ENCODE measurements at places on chromosomes 3 and 15. TPM values are rescaled to one million over a fixed set of nuclear protein-coding genes. Genes with fewer than 3 reads are reported as not detected.

- DNase-seq: peak; percentile 32
Observed at GRCh38 chr3:56303487-56303886, 164.8 kb downstream of the ERC2 start.

- DNase-seq: peak; percentile 62
Observed at GRCh38 chr15:64163659-64164362, 989 bp upstream of the PPIB start.

The PDCD6IP gene
- 83.4 TPM for polyA plus RNA-seq

The GPR87 gene
- 0.05 TPM for polyA plus RNA-seq

GRCh38 chr3:12464181-12464580 is 20.1 kb upstream of the TSEN2 start:
- DNase-seq: no peak

DNA sequence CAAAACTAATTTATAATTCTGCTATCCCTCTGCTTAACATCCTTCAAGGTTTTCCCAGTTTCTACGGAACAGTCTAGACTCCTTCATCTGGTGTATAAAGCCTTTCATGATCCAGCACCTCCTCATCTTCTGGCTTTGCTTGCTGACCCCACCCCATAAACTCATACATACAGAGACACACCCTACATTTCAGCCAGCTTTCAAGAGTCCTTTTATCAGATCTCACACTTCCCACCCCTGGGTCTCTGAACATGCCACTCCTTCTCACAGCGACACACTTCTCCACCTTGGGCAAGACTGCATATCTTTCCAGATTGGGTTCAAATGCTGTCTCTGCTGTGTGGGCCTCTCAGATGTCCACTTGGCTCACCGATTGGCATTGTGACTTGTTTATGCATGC is 166.8 kb upstream of the LPP start:
- no peak for DNase-seq

DNA sequence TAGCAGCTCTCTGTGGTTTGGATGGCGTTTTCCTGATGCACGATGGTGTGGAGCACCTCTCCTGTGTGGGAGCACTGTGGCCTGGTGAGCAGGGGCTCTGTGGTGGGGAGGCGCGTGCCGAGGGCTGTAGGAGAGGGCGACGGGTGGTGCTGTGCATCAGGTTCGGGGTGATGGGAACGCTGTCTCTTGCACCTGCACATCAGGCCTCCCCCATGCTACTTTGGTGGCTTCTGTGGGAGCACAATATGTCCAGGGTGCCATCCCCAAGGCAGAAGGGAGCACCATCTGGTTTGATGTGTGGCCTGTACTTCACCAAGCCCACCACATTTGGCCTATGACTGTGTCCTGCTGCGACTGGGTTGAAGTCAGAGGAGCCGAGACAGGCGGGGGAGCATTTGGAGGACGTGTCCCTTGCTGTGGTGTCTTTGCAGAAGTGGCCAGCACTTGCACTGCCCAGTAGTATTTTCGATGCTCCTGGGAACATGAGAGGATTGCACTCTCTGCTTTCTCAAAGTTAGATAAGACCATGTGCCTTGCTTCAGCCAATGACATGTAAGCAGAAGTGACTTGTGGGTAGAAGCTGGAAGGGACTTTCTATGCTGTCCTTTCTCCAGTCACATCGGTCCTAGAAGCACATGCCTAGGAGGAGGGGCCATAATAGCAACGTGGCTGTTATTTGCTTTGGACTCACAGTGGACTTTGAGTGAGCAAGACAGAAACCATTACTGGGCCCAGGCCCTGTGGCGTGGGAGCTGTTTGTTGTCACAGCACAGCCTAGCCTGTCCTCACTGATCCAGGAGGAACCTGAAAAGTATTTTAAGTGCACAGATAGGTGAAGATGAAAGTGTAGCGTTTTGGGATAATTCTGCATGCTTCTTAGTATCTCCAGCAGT is 72.1 kb downstream of the APBA2 start:
- peak; percentile 18 for DNase-seq

GRCh38 chr3:56855856-56856512 is 54.2 kb upstream of the ARHGEF3 start:
- DNase-seq: peak; percentile 37

The U2SURP gene
- polyA plus RNA-seq: 41.3 TPM

The APH1B gene
- polyA plus RNA-seq: 0.45 TPM

- DNase-seq: no peak
Observed at GRCh38 chr3:44892689-44893088, 18.3 kb downstream of the TGM4 start.

The ATP8B4 gene
- polyA plus RNA-seq: 0.42 TPM

DNA sequence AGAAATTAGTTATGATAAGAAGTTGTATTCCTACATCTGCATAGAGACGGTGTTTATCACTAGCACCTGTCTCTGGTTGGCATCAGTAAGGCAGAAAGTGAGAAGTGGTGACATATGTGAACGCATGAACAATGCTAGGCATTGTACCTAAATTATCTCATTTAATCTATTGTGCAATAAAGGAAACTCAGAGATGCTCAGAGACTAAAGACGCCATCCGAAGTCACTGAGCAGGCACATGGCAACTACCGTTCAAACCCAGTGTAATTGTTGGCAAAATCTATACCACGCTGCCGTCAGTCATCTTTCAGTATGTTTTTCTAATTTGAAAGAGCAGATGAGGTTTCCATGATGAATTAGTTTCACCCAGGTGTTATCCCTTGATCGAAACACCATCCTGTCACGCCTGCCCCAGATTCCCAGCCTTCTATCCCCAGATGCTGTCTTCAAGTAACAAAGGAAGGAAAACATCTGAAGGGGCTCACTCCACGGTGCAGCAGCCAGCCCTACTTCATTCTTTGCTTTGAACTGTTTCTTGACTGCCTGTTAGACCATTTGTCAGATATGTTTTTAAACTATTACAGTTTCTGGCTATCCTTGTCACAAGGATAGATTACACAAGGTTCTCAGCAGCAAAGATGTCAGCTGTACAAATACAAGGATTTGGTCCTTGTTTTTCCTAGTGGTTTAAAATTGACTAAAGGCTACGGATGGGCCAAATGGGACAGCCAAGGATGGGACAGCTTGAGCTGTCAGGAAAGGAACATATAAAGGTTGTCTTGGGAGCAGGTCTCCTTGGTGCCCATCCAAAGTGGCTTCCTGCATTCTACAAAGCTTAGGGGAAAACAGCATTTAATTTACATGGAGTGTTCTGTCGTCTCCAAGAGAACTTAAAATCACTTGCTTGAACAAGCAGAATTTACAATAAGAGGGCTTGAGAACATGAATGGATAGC is 99.1 kb downstream of the TMEM108 start:
- no peak for DNase-seq

The UROC1 gene
- polyA plus RNA-seq: 2.0 TPM

The OR5K2 gene
- not detected for polyA plus RNA-seq

The SYNPR gene
- not detected for polyA plus RNA-seq

- no peak for DNase-seq
Observed at GRCh38 chr3:134839990-134840389, 44.9 kb downstream of the EPHB1 start.

The CCDC13 gene
- polyA plus RNA-seq: 0.68 TPM

The UCN2 gene
- polyA plus RNA-seq: 1.5 TPM

The PTX3 gene
- polyA plus RNA-seq: not detected

- no peak for DNase-seq
Observed at GRCh38 chr3:70315021-70315420, 2.6 kb upstream of the MDFIC2 start.

The RBMS3 gene
- not detected for polyA plus RNA-seq

DNA sequence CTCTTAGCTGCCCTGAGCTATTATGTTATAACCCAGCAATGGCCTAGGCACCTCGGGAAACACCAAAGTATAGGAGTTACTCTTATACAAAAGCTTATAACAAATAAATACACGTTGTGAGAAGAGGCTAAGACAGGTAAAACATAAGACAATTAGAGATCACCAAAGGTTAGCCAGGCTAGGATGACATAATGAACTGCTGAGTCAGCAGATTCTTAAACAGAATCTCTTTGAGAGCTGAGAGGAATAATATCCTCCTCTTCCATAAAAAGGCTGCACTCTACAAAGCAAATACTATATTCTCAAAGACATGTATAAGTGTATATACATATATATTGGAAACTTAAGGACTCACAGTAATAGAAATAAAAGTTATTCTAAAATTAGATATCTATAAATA is 37.2 kb downstream of the GOLIM4 start:
- no peak for DNase-seq

DNA sequence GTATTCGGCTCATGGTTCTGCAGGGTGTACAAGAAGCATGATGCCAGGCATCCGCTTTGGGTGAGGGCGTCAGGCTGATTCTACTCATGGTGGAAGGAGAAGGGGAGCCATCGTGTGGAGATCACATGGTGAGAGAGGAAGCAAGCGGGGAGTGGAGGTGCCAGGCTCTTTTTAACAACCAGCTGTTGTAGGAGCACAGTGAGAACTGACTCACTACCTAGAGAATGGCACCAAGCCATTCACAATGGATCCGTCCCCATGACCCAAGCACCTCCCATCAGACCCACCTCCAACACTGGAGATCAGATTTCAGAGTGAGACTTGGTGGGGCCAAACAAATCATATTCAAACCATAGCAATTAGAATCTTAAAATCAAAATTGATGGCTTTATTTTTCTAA is 259.8 kb upstream of the CTDSPL start:
- DNase-seq: no peak

The APOD gene
- polyA plus RNA-seq: 0.13 TPM

DNA sequence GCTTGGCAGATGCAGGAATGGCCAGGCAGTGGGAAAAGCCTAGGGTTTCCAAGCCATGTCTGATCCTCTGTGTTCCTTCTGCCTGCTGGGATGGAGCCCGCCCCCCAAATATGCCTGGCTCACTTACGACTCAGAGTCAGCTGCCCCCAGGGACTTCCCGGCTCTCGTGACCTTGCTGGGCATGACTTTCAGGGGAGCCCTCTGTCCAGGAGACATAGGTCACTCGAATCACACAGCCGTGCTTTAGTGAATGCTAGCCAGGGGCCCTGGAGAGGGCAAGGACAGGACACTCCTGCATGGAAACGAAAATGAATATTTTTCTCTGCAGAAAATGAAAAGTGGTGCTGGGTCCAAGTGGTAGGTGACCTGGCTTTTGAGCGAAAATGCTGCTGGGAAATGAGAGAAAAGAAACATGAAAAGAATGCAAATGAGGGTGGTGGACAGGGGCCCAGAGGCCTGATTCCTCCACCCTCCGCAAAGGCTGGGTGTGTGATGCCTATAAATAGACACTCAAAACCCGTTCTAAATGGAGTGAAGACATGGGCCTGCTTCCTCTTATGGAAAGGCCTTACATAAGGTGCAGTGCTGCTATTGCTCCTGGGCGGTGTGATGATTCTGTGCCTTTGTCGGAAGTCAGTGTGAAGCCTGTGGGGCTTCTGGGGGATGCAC is 107.4 kb downstream of the APBA2 start:
- no peak for DNase-seq

GRCh38 chr3:57184526-57184925 is 15.3 kb downstream of the HESX1 start:
- no peak for DNase-seq

GRCh38 chr15:101209285-101209845 is 42.5 kb downstream of the CHSY1 start:
- DNase-seq: no peak

DNA sequence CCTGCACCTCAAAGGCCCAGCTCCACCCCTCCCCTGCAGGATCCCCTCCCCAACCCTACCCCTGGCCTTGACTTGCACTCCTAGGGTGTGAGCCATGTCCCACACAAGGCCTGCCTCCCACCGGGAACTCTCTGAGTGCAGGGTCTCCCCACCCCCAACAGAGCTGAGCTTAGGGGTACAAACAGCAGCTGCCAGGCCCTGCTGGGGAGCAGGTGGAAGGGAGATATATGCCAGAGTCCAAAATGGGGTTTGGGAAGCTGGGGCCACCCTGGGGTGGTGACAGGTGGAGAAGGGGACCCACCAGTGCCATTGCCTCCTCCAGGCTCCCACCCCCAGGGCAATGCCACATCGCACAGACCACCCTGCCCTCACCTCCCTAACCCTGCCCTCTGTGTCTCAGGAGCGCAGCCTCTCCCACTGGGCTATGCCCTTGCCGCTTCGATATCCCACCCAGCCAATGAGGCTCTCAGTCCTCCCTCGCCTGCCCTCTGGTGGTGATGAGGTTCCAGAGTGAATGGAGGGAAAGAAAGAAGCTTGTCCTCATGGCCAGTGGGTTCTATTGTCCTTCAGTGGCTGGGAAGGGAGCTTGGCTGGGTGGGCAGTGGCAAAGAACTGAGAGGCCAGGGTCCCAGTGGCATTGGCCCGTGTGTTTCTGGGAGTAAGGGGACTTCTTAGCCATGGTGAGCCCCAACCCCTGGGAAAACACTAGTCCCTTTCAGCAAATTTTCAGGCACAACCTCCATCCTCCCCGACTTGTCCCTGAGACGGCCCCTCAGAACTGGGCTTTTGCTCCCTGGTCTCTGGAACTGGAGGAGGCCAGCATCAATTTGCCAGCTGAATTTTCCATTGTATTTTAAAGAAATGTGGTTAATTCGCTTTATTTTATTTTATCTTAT is 46.8 kb downstream of the CYP11A1 start:
- peak; percentile 43 for DNase-seq

DNA sequence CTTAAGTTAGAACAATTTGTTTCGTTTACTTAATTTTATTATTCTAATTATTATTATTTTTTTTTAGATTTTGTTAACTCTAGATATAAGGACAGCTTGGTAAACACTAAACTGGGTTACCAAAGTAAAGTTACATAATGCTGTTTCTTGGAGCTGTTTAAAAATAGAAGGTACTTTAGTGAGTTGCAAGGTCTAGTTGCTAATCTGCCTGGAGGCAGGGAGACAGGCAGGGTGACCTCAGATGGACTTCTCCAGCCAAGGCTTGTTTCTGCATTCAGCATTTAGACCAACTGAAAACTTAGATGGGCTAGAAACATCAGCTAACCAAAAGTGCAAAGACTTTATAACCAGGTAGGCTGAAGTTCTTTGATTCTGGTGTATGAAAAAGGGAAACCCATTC is 336.4 kb upstream of the GRM7 start:
- no peak for DNase-seq

- peak; percentile 96 for DNase-seq
Observed at GRCh38 chr3:143001369-143002082, at the start of gene U2SURP. U2SURP (plus strand) TSS chr3:143001570; CDS start chr3:143001629, 59 bp downstream.

The ABHD6 gene
- 16.5 TPM for polyA plus RNA-seq

The ZBTB47 gene
- polyA plus RNA-seq: 1.5 TPM

GRCh38 chr15:71501344-71502076 is 308.8 kb upstream of the NR2E3 start:
- DNase-seq: peak; percentile 4

The RASL12 gene
- polyA plus RNA-seq: 0.10 TPM

The LSAMP gene
- not detected for polyA plus RNA-seq

GRCh38 chr3:159821736-159822135 is 166.9 kb upstream of the IL12A start:
- no peak for DNase-seq

DNA sequence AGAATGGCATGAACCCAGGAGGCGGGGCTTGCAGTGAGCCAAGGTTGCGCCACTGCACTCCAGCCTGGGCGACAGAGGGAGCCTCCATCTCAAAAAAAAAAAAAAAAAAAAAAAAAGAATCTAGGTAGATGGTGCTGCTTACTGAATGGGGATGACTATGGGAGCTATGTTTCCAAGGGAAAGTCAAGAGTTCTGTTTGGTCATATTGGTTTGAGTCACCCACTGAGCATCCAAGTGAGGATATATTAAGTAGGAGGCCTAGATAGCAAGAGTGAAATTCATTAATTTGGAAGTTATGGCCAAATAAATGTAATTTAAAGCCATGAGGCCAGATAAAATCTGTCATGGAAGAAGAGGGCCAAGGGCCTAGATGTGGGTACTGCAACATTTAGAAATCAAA is 9.0 kb upstream of the UACA start:
- DNase-seq: no peak
